ENCODE measurements at places on chromosomes 1 and 21. TPM values are rescaled to one million over a fixed set of nuclear protein-coding genes. Genes with fewer than 3 reads are reported as not detected.

Gene EPB41
- total RNA-seq, result 16.8 TPM

Gene RIPPLY3
- 0.78 TPM for total RNA-seq

Gene SASS6
- total RNA-seq, result 8.7 TPM

Gene GLIS1
- total RNA-seq, result not detected

Gene ANP32E
- 37.1 TPM for total RNA-seq

Gene ELAPOR1
- 0.75 TPM for total RNA-seq

Gene PBXIP1
- total RNA-seq, result 20.8 TPM

Gene FLG
- total RNA-seq, result 0.34 TPM

Gene KCNE2
- not detected for total RNA-seq

Gene KIF14
- 24.9 TPM for total RNA-seq

Gene AADACL3
- not detected for total RNA-seq

Gene KCNJ10
- not detected for total RNA-seq

Gene PRPF38A
- 18.9 TPM for total RNA-seq

Gene S100A12
- not detected for total RNA-seq

Gene RXFP4
- not detected for total RNA-seq

Gene TMEM53
- total RNA-seq, result 6.2 TPM

Gene TSACC
- total RNA-seq, result 0.82 TPM

Gene HSD3B2
- total RNA-seq, result not detected

Gene DTL
- 28.3 TPM for total RNA-seq

Gene HTR6
- not detected for total RNA-seq

Gene LRRIQ3
- 2.1 TPM for total RNA-seq

Gene TLR5
- 0.32 TPM for total RNA-seq

Gene MRPS15
- total RNA-seq, result 166 TPM

Gene FALEC
- total RNA-seq, result not detected

Gene MFSD2A
- total RNA-seq, result 62.0 TPM

Gene PKP1
- total RNA-seq, result 153 TPM

Gene PTPN22
- 0.17 TPM for total RNA-seq

Gene C1orf116
- 76.9 TPM for total RNA-seq

Gene DEPDC1
- total RNA-seq, result 23.3 TPM

Gene SH2D1B
- not detected for total RNA-seq

Gene OVAAL
- total RNA-seq, result not detected

Gene SLC45A1
- 0.42 TPM for total RNA-seq

Gene ADGRL4
- total RNA-seq, result not detected

Gene LYST
- 18.8 TPM for total RNA-seq

Gene CD1B
- not detected for total RNA-seq

Gene RNU1-1
- total RNA-seq, result 4,441 TPM

Gene CD1E
- total RNA-seq, result not detected

Gene SDCCAG8
- 38.8 TPM for total RNA-seq

All from foreskin keratinocyte (primary cell).